Mesenteric fat pad (tissue), 1 donor: ENCODE measurements at places on chromosomes 2 and 18. TPM values are rescaled to one million over a fixed set of nuclear protein-coding genes. Genes with fewer than 3 reads are reported as not detected.

ODC1 gene
- total RNA-seq = 32.8 TPM

FAP gene
- total RNA-seq = 24.7 TPM

GRCh38 chr2:222859786-222860612 lies 837 bp upstream of the ACSL3 start:
- no peak for DNase-seq

GRCh38 chr2:170878505-170878904 lies 50.5 kb upstream of the GORASP2 start:
- no peak for DNase-seq
